ENCODE measurements at places on chromosomes 4 and X.

- no peak for DNase-seq
These were observed 63.4 kb upstream of the ENPEP start for GRCh38 chr4:110412354-110413065.

DNA sequence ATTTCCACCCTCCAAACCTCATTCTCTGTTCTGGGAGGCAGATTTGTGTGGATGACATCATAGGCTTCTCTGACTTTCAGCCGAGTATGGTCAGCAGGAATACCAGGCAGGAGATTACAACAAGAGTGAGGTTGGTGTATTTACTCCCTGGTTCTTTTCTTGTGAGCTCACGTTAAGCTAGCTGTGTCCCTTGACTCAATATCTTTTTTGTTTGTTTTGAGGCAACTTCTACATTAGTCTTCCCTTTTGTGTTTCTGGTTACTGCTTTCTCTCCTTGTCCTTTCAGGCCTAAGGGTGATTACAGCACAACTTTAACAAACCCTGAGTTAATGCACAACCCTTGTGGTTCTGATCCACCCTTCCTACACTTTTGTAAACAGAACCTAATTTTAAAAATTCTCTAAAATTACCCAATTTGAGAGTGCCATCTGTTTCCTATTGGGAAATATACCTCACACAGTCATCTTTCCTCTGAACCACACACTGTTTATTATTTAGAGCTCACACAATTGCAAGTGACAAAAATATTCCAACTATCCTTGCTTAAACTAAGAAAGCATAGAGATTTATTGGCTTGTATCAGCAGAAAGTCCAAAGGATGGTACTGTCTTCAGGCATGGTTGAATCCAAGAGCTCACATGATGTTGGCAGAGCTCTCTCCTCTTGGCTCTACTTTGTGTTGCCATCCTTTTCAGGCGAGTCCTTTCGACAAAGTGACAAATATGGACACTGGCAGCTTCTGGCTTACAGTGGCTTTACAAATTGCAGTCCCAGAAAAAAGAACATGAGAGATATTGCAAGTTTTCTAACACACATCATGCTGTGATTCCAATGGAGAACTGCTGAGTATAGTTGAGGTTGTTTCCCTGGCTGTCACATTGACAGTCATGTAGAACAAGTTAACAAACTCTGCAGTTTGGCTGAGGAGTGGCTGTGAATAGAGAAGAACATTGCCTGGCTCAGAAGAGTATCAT is 150.5 kb upstream of the DDIT4L start:
- no peak for DNase-seq

DNA sequence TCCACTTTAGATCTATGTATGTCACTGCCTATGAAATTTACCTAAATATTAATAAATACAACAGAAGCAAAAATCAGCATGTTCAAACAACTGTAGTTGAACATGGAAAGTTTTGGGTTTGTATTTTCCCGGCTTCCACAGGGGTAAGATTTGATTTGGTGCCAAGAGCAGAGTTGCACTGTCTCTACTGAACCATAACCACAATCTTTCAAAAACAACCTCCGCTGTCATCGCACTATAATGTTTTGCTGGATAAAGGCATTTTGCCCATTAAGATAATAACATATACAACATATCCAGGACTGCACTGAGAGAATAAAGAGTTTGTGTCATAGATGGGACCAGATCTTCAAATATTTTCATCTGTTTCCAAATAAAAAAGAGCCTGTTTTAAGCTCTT is 94.9 kb downstream of the TENM3 start:
- no peak for DNase-seq

DNA sequence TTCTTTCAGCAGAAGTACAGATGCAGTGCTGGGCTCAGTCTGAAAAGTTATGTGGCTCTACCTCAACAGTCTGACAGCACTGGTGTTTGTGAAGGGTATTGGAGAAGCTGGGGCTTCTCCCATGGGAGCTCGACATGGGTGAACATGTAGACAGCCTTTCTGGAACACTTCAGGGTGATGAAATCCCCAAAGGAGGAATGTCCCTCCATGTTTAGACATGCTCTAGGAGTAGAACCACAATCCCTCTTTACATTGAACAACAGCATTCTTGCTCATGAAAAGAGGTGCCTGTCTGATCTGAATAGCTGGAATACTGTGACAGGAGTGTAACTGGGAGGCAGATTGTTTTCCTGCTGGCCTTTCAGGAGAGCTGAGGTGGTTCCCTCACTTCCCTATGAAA is 53.8 kb upstream of the NAP1L2 start:
- DNase-seq, result no peak

DNA sequence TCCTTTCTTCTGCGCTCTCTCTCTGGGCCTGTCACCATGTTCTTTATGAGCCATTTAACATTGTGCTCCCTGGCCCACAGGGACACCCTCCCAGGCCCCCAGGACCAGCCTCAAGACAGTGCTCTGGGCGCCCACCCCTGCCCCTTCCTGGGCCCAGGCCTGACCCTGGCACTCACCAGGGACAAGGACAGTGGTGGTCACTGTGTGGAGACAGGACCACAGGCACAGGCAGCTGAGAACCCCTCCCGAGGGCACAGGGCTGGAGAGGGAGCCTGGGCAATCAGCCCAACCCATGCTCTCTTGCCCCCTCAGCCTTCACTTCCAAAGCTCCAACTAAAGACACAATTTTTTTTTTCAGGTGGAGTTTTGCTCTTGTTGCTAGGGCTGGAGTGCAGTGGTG is 218.2 kb upstream of the PSAPL1 start:
- no peak for DNase-seq

DNA sequence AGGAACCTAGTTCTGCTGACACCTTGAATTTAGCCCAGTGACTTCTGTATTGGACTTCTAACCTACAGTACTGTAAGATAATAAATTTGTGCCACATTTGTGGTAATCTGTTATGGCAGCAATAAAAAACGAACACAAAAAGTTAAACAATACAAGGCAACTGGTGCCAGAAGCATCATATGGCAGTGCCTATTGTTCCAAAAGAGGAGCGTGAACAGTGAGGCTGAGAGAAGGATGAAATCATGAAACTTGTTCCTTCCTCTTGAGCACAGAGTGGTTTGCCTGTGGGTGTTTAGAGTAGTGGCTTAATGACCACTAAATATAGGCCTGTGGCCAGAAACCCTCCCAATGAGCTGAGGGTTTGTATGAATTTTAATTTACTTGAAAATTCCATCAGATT is 69.7 kb upstream of the PGRMC2 start:
- DNase-seq, result no peak

DNA sequence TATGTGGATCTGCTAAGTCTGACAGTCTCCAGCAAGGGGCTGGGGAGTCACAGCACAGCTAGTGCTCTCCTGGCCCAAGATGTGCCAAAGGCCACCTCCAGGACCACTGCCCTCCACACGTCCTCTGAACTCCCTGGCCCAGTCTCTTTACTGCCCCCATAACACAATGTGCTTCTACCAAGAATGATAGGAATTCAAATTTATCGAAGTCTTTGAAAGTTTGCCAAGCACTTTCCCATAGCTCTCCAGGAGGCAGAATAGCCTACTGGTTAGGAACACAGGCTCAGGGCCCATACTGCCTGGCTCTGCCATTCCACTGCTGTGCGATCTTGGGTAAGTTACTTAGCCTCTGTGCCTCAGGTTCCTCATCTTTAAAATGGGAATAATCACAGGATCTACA is 86.7 kb downstream of the NHSL2 start:
- DNase-seq, result no peak

GRCh38 chr4:39900966-39901365 is 76.7 kb downstream of the PDS5A start:
- DNase-seq, result no peak

GRCh38 chrX:117059848-117060247 is 597.1 kb upstream of the CT83 start:
- DNase-seq, result no peak
